ENCODE measurements at places on chromosomes 5 and 9.
A peak's percentile ranks its signal among the peaks of the same experiment; 100 is the strongest.

DNA sequence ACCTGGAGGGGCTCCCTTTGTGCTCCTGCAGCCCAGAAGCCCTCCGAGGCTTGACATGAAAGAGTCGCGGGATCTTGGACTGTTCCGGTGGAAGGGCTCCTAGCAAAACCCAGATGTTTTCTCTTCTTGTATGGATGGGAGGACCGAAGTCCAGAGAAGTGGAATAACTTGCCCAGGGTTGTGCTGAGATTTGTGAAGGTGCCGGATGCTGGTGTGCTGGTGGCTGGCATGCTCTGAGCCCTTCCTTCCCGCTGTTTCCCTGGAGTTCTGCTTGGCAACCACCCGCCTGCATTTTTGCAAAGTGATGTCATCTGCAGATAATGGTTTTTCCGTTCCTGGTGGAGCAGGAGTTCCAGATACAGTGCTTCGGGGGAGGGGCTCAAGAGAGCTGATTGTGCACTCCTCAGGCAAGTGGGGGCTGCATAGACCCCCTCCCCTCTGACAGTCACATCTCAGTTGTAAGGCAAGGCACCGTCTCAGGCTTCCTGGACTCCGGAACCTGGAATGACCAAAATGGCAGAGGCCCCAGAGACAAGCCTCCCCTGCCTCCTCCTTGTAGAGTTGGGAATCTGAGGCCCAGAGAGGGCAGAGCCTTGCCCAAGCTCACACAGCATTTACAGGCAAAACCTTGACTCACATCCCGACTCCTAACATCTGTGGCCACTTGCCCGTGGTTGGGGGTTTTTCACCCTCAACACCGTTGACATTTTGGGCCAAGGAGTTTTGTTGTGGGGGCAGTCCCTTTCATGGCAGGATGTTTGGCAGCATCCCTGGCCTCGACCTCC, 157.0 kb downstream of the RGS3 start:
- DNase-seq = no peak

DNA sequence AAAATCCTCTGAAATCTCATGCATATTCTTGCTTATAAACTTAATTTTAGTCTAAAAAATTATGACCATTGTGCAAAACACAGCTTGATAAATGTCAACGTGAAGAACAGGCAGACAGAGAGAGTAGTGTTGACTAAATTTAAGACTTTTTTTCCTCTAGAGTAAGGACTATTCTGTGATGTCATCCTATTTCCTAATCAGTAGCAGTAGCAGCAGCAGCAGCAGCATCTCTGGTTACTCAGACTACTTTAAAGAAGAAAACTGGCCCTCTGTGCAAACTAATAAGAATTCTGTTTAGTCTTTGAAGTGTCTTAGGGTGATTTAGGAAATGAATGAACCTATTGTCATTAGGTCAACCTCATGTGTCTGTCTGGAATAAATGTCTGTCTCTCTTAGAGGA, 403.0 kb downstream of the HINT1 start:
- no peak for DNase-seq

GRCh38 chr9:83563360-83563759, 25.2 kb upstream of the FRMD3 start:
- DNase-seq = no peak

- no peak for DNase-seq
These were observed 25.9 kb downstream of the PSMB7 start for GRCh38 chr9:124389146-124389939.

- DNase-seq = no peak
These were observed 281.1 kb upstream of the PCSK5 start for GRCh38 chr9:75609401-75609800.

DNA sequence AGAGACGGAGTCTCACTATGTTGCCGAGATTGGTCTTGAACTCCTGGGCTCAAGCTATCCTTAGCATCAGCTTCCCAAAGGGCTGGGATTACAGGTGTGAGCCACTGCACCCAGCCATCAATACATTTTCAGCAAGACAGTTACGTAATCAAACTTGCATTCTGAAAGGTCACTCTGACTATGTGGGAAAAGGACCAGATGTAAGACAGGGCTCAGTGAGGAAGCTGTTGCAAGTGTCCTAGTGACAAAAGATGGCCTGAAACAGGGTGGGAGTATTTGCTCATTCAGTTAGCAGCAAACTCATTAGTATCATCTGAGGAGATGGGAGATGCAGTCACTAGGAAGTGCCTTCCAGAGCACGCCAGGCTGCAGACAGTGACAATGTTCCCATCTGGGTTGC, 16.9 kb downstream of the MED27 start:
- DNase-seq = no peak

GRCh38 chr5:36060420-36060887, 6.2 kb downstream of the UGT3A2 start:
- peak; percentile 14 for DNase-seq

DNA sequence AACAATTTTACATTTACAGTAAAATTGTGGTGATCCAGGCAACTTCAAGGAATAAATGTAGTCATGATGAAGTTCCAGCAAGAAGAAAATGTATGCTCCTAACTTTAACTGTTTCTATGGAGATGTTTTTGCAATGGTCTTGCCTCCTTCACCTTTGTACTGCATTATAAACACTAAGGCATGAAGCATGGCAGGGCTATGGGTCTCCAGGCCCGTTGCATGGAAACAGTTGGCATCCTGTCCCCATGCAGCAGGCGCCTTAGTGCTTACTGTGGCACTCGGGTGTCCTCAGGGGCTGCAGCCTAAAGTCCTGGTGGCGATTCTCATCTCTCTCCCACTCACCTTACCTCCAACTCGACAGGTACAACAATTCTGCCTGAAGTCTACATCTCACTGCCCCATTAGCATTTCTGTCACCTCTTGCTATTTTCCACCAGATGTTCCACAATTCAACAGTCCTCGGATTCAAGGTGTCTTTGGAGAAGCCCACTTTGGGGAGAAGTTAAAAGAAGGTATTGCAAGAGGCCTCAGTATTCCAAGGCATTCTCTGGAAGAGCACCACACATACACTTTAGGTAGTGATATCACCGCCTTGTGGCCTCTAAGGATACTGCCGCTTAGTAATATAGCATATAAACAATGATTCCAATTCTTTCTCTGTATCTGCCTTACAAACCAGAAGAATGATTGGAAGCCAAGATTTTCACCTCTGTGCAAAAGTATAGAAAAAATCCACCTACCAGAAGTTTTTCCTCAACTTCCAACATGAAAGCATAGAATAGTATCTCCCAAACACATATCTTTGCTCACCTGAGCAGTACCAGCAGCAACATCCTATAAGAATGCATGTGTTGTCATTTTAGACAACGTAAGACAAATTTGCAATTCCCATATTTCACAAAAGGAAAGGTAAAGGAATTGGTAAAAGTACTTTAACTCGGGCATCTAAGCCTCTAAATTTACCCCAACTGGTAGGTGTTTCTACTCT, 5.1 kb downstream of the LIFR start:
- DNase-seq = peak; percentile 1

GRCh38 chr9:23803216-23803615, 22.8 kb downstream of the ELAVL2 start:
- no peak for DNase-seq

GRCh38 chr9:98819231-98819630, 11.8 kb downstream of the GALNT12 start:
- no peak for DNase-seq

GRCh38 chr5:140497897-140498296, 49.6 kb upstream of the EIF4EBP3 start:
- DNase-seq = no peak

Measured in erythroblast (primary cell).